Dermis blood vessel endothelial cell (primary cell): ENCODE measurements at places on chromosomes 11 and 22. TPM values are rescaled to one million over a fixed set of nuclear protein-coding genes. Genes with fewer than 3 reads are reported as not detected.

The RHOD gene
- total RNA-seq, result 15.4 and 24.5 TPM in 2 replicates

The SSRP1 gene
- 58.9 and 160 TPM in 2 replicates for total RNA-seq

The KCNQ1OT1 gene
- 0.70 and 1.5 TPM in 2 replicates for total RNA-seq

The RAB1B gene
- total RNA-seq, result 77.8 and 196 TPM in 2 replicates

The SYT9 gene
- total RNA-seq, result 0.51 TPM in 2 replicates

The CRYBB3 gene
- 0.19 TPM in 1 of 2 replicates, not detected in the other for total RNA-seq

The CLDN5 gene
- total RNA-seq, result 1,341 and 2,150 TPM in 2 replicates

The MRGPRF gene
- total RNA-seq, result 0.05 and 0.17 TPM in 2 replicates

The OR8D1 gene
- not detected in 2 replicates for total RNA-seq

The KRTAP5-7 gene
- total RNA-seq, result not detected in 2 replicates

The TUT1 gene
- total RNA-seq, result 13.8 and 15.1 TPM in 2 replicates

The ISX gene
- not detected in 2 replicates for total RNA-seq

The SNAP29 gene
- 6.0 and 8.5 TPM in 2 replicates for total RNA-seq

The SAA1 gene
- 0.98 and 3.1 TPM in 2 replicates for total RNA-seq

The CNTF gene
- 1.7 and 2.8 TPM in 2 replicates for total RNA-seq

The MIAT gene
- 0.19 and 0.34 TPM in 2 replicates for total RNA-seq

The OR52L1 gene
- not detected in 2 replicates for total RNA-seq

The ACTN3 gene
- total RNA-seq, result under 0.01 and 0.14 TPM in 2 replicates

GRCh38 chr11:107078375-107078774, 60.1 kb upstream of the GUCY1A2 start:
- DNase-seq, result no peak

GRCh38 chr11:46677991-46678740, 22.3 kb downstream of the ARHGAP1 start:
- no peak for DNase-seq

DNA sequence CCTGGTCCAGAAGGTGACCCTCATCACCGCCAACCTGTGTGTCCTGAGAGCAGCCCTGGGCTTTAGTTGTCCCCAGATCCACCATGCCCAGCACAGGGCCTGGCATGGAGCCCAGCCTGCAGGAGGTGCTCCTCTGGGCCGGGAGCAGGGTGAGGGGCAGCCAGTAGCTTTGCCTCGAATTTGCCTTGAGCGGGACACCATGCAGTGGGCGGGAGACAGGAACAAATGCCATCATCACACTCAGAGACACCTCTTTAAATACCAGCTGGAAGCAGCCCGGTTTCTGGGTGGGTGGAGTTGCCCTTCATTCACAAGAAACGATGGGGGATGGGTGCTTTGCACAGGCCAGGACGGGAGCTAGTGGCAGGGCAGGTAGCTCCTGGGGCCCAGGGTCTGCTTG, 19.3 kb downstream of the FLRT1 start:
- DNase-seq, result no peak

- no peak for DNase-seq
These were observed 248.1 kb downstream of the CTTN start for GRCh38 chr11:70646272-70647049.

GRCh38 chr11:111520560-111520959, 6.0 kb downstream of the HOATZ start:
- DNase-seq, result no peak

- peak; percentile 51 for DNase-seq
These were observed 673 bp upstream of the MYO7A start for GRCh38 chr11:77127235-77127911.

DNA sequence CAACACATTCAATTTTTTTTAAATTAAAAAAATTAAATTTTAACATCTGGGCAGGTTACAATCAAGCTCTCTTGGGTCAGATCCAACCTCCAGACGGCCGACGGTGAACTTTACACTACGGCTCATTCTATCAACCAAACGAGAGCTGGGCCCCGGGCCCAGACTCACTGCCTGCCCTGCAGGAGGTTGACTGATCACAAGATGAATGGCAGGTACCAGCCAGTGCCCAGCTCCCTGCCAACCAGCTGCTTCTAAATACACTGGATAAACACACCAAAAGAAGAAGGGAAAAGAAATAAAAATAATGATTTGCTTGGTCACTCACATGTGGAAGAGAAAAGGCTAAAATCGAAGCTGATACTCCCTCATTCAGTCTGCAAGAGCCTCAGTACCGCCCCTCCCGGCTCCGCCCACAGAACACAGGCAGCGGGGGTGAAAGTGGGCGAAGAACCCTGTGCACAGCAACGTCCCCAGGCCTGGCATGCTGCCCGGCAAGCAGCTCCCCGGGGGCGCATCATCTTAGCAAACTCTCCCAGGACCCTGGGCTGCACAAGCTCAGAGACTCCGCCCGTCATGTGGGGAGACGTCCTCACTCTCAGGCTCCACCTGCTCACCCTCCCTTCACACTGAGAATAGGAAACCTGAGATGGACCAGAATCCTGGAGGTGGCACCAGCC, 303.4 kb downstream of the SHANK2 start:
- no peak for DNase-seq

GRCh38 chr11:85647078-85647477, 689 bp upstream of the TMEM126A start:
- DNase-seq, result no peak

GRCh38 chr11:106763501-106763900, 254.8 kb downstream of the GUCY1A2 start:
- no peak for DNase-seq

- DNase-seq, result no peak
These were observed 480.5 kb upstream of the RAG2 start for GRCh38 chr11:37078521-37078920.

DNA sequence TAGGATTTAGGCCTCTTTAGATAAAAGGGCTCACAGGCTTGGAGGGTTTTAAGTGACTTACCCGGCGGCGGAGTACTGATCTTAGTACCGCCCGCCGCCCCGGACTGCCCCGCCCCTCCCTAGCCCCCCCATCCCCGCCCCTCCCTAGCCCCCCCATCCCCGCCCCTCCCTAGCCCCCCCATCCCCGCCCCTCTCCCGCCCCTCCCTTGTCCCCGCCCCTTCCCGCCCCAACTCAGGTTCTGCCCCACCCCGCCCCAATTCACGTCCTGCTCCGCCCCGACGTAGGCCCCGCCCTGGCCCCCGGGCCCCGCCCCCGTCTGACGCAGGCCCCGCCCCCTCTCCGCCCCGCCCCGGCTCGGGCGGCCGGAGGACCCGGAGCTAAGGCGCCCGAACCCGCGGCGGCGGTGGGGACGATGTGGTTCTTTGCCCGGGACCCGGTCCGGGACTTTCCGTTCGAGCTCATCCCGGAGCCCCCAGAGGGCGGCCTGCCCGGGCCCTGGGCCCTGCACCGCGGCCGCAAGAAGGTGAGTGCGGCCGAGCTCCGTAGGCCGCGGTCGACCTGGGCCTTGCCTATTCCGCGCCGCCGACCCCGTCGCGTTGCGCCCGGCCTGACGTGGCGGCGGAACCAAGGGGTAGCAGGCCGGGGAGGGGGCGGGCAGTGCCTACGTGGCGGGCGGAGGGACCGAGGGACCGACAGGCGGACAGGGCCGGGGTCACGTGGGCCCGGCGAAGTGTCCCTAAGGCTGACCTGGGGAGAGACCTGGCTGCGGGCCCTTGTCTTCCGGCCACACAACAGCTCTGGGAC, at the start of gene SCYL1:
Gene SCYL1 (plus strand): TSS at position 343 of the 805 bp plus-strand sequence. CDS start 71 bp downstream, at position 414.
- DNase-seq, result peak; percentile 87

DNA sequence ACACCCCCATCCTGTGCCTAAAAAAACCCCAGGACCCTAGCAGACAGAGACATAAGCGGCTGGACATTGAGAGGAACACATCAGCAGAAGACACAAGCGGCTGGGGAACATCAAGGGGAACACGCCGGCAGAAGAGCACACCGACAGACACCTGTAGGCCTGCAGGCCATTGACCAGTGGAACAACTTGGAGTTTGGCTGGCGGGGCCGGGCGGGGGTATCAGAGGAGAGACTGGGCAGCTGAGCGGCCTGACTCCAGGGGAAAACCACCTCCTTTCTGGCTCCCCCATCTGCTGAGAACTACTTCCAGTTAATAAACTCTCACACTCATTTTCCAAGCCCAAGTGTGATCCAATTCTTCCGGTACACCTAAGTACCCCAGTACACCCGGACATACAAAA, 264.7 kb upstream of the ISX start:
- no peak for DNase-seq

DNA sequence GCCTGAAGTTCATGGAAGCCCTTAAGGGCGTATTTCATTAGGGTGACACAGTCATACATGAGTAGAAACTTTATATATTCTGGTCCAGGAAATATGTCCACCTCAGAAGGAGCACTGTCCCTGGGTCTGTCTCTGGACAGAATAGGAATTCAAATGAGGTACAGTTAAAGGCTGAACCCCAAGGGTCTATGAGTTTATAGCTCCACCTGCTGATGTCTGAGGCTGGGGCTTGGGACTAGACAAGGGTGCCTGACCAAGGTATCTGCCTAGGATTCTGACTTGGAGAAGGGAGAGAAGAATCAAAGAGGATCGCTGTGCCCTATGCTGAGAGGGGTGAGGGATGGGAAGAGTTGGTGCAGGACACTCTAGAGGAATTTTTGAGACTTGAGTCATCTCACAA, 14.9 kb downstream of the HEPHL1 start:
- DNase-seq, result no peak

GRCh38 chr22:35611200-35611890, 5.8 kb downstream of the MB start:
- no peak for DNase-seq

DNA sequence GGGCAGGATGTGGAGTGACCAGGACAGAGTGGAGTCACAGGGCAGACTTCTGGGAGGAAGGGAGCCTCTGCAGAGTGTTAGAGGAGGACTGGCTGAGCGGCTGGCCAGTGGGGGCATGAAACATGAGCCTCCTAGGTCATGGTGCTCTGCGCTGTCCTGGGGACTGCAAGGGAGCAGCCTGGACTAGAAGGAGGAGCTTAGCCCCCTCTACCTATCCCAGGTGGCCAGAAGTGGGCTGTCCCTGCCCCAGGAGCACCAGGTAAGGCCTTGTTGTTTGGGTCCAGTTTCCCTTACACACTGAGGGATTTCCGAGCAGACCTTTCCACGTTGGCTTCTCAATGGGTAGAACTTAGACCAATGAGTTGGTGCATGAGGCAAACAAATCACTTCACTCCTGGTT, 7.4 kb downstream of the PKNOX2 start:
- DNase-seq, result no peak

GRCh38 chr11:19204836-19205235, 3.1 kb upstream of the CSRP3 start:
- DNase-seq, result no peak

DNA sequence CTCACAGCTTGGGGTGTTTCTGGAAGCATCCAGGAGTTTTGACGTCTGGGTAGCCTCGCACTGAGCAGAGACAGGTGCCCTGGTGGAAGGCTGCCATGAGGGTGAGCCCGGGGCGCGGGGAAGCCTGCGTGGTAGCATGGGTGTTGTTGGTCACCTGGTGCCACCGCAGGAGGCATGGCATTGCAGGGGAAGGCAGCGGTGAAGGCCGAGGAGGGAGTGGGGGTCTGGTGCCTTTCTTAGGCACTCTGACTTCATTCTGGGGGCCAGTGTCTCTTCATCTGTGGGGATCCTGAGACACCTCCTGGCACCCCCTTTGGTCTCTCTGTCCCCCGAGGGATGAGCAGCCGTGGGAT, 271.2 kb downstream of the TBC1D22A start:
- DNase-seq, result no peak

- peak; percentile 34 for DNase-seq
These were observed 6.0 kb downstream of the MALAT1 start for GRCh38 chr11:65504674-65505465.

DNA sequence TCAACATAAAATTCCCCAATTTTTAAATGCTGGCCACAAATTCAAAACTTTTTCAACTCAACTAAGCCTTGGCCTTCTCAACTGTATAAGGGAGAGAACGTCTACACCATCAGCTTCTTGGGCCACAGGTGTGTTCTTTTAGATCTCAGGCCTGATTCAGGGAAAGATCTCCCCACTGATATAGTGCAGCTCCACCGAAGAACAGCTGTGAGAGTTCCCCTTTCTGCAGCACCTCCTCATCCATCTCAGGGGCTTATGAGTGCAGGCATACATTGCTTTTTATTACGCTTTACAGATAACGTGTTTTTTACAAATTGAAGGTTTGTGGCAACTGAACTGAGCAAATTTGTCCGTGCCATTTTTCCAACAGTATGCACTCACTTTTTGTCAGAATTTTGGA, 8.0 kb upstream of the CD82 start:
- DNase-seq, result no peak

DNA sequence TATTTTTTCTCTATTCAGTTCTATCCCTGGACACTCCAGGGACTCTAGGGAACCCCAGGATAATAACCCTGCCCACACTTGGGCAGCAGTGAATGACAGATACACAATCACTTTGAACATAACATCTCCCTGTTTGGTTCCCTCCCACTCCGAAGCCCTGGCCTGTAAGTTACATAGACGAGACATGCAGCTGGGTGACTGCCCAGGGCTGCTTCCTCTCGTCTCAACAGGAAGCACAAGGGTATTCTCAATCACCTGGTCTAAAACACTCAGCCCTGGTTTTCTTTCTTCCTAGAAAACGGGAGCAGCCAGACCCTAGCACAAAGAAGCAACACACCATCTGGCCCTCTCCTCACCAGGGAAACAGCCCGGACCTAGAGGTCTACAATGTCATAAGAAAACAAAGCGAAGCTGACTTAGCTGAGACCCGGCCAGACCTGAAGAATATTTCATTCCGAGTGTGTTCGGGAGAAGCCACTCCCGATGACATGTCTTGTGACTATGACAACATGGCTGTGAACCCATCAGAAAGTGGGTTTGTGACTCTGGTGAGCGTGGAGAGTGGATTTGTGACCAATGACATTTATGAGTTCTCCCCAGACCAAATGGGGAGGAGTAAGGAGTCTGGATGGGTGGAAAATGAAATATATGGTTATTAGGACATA, 19.4 kb downstream of the LAYN start:
- DNase-seq, result peak; percentile 27

GRCh38 chr11:123323568-123323967, 106.5 kb upstream of the GRAMD1B start:
- no peak for DNase-seq

DNA sequence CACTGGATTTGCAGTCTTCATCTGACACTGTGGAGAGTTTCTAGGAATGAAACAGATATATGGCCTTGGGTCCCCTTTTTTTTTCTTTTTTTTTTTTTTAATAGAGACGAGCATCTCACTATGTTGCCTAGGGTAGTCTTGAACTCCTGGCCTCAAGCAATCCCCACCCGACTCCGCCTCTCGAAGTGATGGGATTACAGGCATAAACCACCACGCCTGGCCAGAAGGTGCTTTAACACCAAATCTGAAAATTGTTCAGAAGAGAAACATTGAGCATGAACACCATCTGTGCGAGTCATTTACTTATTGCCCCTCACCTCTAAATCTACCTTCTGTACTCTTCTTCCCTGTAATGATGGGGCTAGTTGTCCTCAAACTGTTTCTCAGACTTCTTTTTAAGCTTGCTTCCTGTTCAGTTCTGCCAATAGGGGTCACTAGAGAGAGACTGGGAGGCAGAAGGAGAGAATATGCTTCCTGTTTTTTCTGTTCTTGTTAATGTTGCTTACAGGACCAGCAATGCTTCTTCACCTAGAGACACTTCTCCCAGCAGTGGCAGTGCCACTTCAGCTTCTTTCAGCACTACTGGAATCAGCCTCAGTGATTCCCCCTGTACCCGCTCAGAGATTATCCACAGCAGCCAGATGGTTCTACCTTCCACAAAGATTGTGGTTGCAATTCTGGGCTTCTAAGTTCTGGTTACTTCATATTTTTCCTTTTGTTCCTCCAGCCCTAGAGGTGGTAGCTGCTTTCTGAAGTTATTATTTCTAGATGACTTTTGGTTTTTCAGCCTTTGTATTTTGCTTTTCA, 20.8 kb upstream of the ZBED5 start:
- peak; percentile 69 for DNase-seq

GRCh38 chr22:48352086-48352911, 1475.4 kb downstream of the BRD1 start:
- no peak for DNase-seq
